ENCODE measurements at places on chromosomes 2 and 18.

DNA sequence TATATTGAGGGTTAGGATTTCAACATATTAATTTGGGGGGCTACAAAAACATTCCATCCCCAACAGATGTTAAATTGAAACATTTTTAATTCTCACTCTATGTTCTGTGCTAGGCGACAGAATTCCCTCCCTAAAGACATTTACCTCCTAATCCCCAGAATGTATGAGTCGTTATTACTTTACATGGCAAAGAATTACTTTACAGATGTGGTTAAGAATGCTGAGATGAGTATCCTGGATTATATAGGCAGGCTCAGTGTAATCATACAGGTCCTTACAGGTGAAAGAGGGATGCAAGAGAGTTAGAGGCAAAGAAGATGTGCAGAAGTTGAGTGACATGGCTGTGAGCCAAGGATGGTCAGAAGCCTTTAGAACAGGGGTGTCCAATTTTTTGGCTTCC, 974.1 kb upstream of the ACVR2A start:
- DNase-seq = no peak

DNA sequence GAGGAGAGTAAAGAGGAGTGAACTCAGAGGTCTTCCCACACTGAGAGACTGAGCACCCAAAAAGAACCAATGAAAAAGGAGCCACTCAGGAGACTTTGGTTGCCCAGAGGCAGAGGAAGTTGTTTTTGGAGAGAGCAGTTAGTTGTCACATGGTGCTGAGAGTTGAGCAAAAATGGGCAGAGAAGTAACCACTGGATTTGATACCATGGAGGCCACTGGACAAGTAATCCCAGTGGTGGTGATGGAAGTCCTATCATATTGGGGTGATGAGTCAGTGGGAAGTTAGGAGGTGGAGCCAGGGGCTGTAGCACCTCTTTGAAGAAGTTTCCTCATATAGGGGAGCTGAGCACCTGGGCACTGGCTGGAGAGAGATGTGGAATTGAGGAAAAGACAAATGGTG, 235.8 kb downstream of the TPGS2 start:
- no peak for DNase-seq

DNA sequence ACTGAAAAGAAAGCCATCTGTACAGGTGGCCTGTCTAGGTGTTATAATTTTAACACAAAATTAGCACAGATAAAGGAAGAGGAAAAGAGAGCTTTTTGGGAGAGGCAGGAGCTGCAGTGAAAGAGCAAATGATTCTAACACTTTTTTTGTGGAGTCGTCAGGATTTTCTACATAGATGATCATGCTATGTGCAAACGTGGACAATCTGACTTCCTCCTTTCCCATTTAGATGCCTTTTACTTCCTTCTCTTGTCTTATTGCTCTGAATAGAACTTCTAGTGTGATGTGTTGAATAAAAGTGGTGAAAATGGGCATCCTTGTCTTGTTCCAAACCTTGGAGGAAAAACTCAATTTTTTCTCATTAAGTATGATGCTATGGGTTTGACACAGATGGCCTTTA, 334.5 kb downstream of the NBAS start:
- DNase-seq = no peak

GRCh38 chr2:3233877-3234276, 143.7 kb downstream of the EIPR1 start:
- DNase-seq = no peak

- no peak for DNase-seq
Observed at GRCh38 chr18:41993151-41993550, 38.1 kb downstream of the PIK3C3 start.

- DNase-seq = no peak
Observed at GRCh38 chr2:234412726-234413125, 84.2 kb downstream of the ARL4C start.

- DNase-seq = no peak
Observed at GRCh38 chr2:143553261-143553660, 424.0 kb downstream of the ARHGAP15 start.

- peak; percentile 60 for DNase-seq
Observed at GRCh38 chr2:105873721-105874120, 129.0 kb downstream of the NCK2 start.

GRCh38 chr2:9112079-9112721, 94.4 kb upstream of the ASAP2 start:
- no peak for DNase-seq

DNA sequence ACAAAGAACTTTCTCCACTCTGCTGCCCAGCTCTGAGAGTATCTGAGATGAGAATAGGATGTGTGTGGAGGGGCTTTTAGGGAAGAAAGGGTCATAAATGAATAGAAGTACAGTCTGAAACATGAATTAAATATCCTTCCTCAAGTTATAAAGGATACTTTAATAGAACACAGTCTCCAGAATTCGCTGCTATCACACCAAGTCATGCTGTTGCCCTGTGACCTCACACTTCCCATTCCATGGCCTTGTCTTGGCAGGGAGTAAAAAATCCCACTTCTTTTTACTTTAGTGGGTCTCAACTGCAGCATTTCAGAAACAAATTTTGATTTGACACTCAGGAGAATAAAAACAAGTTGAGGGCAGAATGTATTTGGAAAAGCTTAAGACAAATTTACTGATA, 3.8 kb upstream of the RPE start:
- no peak for DNase-seq

GRCh38 chr2:239774933-239775622, 250.1 kb downstream of the NDUFA10 start:
- DNase-seq = no peak

GRCh38 chr2:8457092-8457481, 224.8 kb upstream of the ID2 start:
- DNase-seq = peak; percentile 36

DNA sequence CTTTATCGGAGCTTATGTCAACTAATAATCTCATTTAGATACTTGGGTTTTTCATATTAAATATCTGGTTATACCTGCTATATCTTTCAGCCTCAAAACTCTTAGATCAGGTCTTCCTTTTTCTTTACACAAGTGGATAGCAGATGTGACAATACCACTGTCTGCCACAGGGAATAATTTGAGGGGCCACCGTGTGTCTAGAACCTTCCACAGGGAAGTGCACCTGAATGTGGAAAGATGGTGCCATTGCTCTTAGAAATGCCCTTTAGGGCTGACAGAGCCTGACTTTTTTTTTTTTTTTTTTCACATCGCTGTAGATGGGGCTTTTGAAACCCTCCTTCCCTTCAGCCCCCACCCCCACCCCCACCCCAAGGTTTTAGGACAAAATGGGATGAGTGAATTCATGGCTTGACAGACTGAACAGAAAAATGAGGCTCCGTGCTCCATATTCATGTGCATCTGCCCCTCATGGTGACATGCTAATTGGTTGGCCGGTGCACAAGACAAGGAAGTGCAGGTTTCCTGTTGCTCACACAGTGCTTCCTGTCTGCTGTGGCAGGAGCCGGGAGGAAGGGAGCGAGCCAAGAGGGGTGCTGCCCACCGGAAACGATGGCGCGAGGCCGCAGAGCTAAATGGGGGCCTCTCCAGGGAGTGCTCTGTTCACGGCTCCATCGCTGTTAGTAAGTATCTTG, 246.0 kb downstream of the LDLRAD4 start:
- DNase-seq = peak; percentile 53

GRCh38 chr2:49255409-49255971, 101.2 kb upstream of the FSHR start:
- DNase-seq = no peak

- peak; percentile 61 for DNase-seq
Observed at GRCh38 chr2:234483568-234484251, 13.2 kb downstream of the ARL4C start.

DNA sequence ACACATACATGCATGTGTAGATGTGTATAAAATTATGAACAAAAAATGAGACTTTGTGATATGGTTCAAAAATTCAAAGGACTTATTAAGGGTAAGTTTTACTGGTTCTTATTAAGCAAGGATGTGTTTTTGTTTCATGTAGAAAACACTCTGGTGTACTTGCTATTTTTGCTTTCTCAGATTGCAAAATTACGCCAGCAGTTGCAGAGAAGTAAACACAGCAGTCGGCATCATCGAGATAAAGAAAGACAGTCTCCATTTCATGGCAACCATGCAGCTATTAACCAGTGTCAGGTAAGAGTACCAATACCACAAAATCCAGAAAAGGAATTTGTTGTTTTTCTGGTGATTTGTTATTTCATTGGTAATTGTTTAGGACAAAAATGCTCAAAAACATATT, 91.3 kb downstream of the FAM117B start:
- DNase-seq = no peak

DNA sequence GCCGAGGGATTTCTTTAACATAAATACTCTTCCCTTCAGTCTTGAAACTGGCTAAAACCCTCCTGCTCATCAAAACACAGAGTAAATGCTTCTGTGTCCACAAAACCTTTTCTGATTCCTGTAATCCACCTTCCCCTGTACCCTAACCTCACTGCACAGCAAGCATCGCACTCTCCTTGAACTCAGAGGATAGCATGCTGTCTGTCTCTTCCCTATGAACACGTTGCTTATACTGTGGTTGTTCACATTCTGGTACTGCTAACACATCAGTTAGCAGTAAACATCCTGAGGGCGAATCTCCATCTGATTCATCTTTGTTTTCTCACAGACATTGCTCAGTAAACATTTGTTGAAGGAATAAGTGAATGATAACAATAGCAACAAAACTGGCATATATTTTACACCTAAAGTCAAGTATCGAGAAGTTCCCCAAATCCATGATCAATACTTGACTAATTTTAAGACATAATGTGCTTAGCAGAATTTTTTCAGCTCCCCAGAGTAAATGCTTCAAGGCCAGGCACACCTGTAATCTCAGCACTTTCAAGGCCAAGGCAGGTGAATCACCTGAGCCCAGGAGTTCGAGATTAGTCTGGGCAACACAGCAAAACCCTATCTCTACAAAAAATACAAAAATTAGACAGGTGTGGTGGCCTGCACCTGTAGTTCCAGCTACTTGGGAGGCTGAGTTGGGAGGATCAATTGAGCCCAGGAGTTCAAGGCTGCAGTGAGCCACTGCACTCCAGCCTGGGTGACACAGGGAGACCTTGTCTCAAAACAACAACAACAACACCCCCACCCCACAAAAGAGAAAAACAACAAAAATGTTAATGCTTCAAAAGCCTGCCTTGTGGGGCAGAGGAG, 45.6 kb upstream of the LPIN2 start:
- no peak for DNase-seq

- DNase-seq = no peak
Observed at GRCh38 chr2:21404827-21405625, 281.3 kb downstream of the TDRD15 start.

DNA sequence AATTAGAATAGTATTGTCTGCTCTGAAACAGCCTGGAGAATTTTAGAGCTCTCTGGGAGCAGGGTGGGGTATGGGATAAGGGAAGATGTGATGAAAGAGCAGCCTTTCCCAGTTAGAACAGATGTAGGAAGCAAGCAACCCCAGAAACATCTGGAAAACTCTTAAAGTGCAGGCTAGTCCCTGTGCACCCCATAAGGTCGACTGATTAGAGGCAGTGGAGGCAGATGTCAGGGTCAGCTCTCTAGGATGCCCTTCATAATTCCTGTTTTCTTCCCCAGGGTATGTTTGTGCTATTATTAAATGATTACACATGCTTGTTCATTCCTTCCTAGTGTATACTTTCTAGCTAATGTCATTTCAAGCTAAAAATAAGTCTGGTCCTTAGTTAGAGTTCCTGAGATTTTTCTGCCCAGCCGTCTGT, 41.7 kb downstream of the PTPRM start:
- no peak for DNase-seq

GRCh38 chr2:149169656-149170055, 131.2 kb downstream of the LYPD6B start:
- DNase-seq = no peak

DNA sequence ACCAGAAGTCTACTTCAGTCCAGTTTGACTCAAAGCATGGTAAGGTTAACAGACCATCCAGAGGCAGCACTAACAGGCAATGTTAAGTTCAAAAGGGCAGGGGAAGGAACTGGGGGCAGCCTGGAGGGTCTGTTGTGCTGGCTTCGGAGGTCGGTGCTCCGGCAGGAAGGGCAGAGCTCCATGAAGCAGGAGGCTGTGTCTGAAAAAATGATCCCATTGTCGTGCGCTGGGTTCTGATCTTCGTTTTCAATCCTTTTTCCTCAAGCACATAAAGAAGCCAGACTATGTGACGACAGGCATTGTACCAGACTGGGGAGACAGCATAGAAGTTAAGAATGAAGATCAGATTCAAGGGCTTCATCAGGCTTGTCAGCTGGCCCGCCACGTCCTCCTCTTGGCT, 21.9 kb upstream of the DLX1 start:
- no peak for DNase-seq

- no peak for DNase-seq
Observed at GRCh38 chr2:225002656-225003045, 39.6 kb downstream of the DOCK10 start.

DNA sequence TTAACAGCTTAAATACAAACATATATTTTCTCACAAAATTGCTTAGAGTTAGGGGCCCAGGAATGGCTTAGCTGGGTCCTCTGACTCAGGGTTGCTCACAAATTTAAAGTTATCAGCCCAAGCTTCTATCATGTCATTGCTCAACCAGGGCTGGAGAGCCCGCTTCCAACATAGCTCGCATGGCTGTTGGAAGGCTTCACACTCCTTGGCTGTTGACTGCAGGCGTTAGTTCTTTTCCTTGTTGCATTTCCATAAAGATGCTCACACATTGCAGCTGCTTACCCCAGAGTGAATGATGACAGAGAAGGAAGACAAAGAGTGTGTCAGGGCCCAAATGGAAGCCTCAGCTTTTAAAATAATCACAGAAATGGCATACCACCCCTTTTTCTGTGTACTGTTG, 62.9 kb upstream of the TFPI start:
- no peak for DNase-seq

GRCh38 chr2:63435070-63435469, 153.2 kb downstream of the WDPCP start:
- no peak for DNase-seq

All from stimulated activated CD4-positive, alpha-beta T cell treated with anti-CD3 and anti-CD28 coated beads, Interleukin-4, amount 100 ng/mL, for 1 hour (primary cell).